Stimulated activated CD8-positive, alpha-beta memory T cell treated with anti-CD3 and anti-CD28 coated beads, Interleukin-12 subunit alpha, Interleukin-12 subunit beta, amount 100 ng/mL, for 4 hours (primary cell): ENCODE measurements at places on chromosomes 4 and X.

DNA sequence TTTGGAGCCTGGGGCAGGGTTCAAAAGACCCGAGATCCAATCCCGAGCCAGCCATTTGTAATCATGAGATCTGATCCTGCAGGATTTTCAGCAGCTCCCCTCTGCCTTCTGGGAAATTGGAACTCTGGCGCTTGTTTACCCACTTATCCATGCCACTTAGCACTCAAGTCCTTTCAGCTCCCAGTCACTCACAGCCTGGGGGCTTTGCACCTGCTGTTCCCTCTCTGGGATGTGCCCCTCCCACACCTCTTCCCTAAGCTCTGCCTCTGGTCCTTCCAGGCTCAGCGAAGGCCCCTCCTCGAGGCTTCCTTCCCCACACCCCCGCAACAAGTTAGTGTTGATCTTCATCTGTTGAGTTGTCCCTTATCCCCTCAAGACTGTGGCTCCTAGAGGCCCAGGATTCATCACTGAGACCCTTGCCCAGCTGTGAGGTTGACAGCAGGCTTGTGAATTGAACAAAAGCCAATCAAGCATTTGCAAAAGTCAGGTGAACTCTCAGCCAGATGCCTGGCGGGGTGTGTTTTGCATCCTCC is 99.1 kb upstream of the AFAP1 start:
- no peak for DNase-seq

DNA sequence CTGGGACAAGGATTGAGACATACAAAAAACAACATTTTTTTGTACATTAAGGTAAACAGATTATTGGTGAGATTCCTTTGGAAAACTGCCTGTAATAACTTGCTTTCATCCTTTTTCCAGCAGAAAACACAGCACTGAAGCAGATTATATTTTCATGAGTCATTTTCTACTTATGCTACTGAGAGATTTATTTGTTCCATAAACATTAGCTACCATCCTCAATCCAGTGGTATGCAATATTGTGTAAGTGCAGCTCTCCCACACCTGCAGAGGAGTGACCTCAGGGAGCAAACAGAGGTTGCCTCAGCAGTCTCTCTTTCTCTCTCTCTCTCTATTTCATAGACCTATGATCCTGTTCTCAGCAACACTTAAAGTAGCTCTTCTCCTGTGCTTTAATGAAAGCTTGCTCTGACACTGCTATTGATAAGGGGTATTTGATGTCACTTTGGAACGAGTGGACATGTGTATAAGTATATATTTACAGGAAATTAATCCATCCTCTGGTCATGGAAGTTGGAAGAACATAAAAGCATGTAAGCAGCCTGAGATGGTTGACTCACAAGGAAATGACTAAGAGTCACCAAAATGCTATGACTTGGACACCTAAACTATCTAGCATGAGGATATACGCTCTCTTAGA is 163.7 kb upstream of the SPANXC start:
- DNase-seq = no peak

DNA sequence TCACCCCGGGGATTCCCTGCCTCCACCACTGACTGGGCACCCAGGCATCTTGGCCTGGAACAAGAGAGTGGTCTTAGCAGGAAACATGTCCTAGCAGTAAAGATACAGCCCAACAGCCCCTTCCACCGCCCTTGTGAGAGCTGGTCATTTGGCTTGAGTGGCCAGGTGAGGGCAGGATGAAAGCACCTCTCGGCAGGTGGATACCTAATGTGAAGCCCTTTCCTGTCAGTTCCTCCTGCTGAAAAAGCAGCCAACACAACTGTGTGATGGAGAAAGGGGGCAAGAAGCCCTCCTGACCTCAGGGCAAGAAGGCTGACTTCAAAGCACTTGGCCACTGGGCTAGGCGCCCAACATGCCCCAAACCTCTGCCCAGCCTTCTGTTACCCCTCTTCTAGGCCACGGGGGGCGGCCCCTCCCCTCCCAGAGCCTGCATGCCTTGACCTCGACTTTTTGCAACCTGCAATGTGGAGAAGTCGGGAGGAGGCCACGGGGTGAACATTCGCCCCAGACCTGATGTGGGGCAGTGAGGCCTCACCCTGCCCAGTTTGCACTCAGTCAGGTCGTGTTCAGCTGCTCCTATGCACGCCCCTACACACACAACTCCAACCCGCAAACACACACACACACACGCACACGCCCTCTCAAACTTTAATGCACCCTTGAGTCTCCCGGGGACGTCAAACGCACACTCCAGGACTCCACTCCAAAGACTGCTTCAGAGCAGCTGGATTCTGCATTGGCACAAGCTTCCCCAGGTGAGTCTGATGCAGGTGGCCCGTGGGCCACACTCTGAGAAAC is 1.1 kb downstream of the LGI2 start:
- DNase-seq = no peak

DNA sequence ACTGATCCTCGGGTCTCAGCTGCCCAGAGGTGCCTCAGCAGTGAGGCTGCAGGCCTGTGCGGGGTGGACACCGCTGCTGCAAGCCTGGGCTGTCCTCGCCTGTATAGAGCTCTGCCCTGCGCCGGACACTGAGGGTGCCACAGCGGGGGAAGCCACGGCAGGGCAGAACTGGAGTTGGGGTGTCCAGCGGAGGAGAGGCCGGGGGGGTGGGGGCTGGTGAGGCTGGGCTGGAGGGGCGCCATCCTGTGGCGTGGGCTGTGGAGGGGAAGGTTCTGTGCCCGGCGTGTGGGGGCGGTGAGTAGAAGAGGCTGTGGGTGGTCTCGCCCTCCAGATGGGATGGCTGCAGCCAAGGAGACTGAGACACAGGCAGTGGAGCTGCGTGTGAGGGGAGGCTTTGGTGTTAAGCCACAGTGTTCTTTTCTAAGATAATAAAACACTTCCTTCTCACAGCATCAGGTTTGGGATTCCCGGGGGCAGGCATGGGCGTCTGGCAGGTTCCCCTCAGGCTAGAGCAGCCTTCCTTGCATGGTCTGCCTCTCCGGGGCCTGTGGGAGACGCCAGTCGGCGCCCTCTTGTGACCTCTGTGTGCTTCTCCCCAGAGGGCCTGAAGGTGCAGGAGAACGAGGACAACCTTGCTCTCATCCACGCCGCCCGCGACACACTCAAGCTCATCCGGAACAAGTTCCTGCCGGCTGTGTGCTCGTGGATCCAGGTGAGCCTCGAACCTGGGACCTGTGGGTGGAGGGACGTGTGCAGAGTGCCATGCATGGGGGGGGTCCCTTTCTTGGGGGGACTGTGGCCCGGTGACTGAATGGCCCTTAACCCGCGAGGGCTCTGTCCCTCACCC is 7.4 kb downstream of the UVSSA start:
- no peak for DNase-seq

GRCh38 chr4:143586080-143586479 is 72.6 kb downstream of the SMARCA5 start:
- no peak for DNase-seq

- DNase-seq = no peak
Measured at GRCh38 chrX:20372533-20372932, 105.8 kb upstream of the RPS6KA3 start.

GRCh38 chr4:85913931-85914694 is 439.2 kb downstream of the ARHGAP24 start:
- DNase-seq = no peak

- no peak for DNase-seq
Measured at GRCh38 chr4:38669208-38669607, 5.2 kb downstream of the KLF3 start.

- DNase-seq = no peak
Measured at GRCh38 chr4:140236654-140237169, 82.7 kb upstream of the MAML3 start.

- no peak for DNase-seq
Measured at GRCh38 chr4:185560316-185560715, 25.0 kb upstream of the PDLIM3 start.

DNA sequence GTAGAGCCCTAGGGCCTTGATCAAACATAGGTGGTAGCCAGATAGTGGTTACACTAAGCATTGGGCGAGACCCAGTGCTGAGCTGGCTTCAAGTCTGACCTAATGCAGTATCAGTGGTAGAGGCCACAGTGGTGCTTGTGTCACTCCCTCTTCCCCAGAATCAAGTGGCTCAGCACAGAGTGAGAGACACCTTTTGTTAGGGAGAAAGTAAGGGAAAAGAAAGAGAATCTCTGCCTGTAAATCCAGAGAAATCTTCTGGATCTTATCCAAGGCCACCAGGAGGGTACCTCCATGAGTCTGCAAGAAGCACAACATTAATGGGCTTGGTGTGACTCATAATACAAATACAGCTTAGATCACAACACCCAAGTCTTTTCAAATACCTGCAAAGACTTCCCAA is 117.7 kb upstream of the SLC6A14 start:
- no peak for DNase-seq

DNA sequence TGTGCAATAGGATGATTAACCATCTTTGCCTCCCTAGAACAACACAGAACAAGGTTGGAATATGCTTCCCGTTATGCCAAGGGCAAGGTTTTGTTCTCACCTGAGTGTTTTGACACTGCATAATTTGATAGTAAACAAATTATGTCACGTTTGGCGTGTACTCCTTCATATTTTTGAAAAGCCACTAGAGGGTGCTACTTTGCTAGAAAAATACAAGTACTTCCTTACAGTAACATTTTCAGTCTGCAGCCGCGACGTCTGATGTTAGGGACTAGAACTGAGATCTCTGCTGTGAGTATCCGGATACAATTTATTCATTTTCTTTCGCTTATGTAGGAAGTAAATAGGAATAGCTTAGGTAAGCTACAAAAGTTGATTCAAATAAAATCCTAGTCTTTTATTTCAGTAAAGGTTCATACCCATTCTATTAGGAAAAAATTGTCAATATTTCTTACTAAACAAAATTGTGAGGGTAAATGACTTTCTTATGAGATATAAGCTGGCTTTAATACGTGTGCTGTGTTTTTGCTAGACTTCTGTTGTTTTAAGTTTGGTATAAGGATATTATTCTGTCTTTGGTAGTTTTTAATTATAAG is 181.1 kb upstream of the WDFY3 start:
- no peak for DNase-seq

- DNase-seq = no peak
Measured at GRCh38 chrX:10360116-10360515, 203.3 kb downstream of the CLCN4 start.

DNA sequence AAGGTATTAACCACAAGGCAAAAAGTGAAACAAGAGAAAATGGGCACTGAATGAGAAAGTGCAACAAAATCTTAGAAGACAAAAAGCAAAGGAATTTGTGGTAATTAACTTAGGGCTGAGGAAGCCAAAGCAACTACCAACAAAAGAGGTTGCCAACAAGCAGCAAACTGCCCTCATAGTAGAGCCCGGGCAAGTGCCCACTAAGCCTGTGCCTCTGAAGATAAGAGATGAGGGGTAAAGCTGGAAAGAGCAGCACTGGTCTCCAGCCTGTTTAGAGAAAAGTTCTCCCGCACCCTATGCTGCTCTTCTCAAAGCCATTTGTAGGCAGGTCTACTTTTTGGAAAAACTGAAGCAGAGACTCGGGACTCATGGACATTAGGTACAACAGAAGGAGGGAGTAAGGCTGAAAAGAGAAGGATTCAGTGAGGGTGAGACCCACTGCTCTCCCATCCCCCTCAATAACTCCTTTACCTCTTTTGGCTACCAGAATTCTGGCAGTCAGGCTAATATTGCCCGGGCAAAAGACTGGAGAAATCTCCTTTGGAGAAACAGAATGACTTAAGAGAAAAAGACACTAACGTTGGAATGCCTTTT is 29.6 kb upstream of the KCNE5 start:
- no peak for DNase-seq
